Left forelimb (tissue), 1 donor: ENCODE measurements at places on chromosomes 13 and 19.

DNA sequence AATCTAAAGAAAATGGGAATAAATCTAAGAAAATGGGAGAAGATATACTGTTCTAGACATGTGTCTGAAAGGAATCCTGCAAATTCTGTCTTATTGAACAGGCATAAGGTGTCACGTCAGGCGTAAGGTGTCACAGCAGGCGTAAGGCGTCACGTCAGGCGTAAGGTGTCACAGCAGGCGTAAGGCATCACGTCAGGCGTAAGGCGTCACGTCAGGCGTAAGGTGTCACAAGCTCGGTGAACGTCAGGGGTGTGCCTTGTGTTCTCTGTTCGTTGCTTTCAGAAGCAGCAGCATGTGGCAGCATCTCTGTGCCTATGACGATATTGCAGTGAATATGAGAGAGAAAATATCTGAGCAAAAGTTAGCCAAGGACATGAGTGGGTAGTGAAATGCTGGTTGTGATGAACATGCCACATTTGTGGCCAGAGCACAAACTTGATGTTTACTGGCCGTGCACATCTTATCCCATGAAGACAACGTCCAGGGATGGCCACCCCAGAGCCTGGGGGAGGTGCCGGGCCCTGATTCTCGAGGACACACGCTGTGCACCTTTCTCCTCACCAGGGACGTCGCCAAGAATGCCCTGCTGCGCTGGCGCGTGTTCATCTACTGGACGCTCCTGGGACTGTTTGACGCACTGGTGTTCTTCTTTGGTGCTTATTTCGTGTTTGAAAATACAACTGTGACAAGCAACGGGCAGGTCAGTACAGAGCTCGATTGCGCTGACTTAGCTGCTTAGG is 107.0 kb upstream of the MCF2L start:
- no peak for DNase-seq

GRCh38 chr19:40567750-40568494 is 8.8 kb upstream of the SHKBP1 start:
- DNase-seq = no peak

GRCh38 chr13:39185326-39185725 is 147.1 kb downstream of the NHLRC3 start:
- no peak for DNase-seq

GRCh38 chr13:114129649-114130062 is 2.8 kb downstream of the RASA3 start:
- no peak for DNase-seq

GRCh38 chr13:113865427-113865826 is 1.6 kb upstream of the GAS6 start:
- no peak for DNase-seq

- no peak for DNase-seq
Observed at GRCh38 chr13:58950911-58951310, 1212.8 kb downstream of the DIAPH3 start.

DNA sequence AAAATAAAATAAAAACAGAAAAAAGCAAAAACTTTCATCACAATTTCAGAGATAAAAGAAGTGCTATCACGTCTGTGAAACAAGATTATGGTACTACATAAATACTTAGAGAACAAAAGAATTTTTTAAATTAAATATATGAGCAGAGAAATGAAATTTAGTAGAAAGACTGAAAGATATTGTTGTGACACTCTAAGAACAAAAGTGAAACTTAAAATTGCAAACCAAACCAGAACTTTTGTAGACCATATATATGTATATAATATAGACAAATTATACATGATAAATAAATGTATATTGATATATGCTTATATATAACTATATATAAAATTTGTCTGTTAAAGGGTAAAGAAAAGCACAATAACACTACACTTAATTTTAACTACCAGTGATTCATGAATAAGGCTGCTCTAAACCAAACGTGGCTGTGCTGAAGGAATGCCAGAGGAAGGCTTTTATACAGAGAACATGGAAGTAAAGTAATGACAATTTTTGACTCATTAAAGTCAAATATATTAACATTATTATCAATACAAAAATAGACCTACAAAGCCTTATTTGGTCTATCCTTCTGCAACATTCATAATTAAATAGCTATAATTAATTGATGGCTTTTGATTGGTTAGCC is 1516.7 kb upstream of the PCDH20 start:
- no peak for DNase-seq

- DNase-seq = peak; percentile 82
Observed at GRCh38 chr19:19490214-19490968, 25.0 kb downstream of the TSSK6 start.

- no peak for DNase-seq
Observed at GRCh38 chr19:55986487-55986886, at the start of gene NLRP5. Gene NLRP5 (plus strand): TSS chr19:55986775.

DNA sequence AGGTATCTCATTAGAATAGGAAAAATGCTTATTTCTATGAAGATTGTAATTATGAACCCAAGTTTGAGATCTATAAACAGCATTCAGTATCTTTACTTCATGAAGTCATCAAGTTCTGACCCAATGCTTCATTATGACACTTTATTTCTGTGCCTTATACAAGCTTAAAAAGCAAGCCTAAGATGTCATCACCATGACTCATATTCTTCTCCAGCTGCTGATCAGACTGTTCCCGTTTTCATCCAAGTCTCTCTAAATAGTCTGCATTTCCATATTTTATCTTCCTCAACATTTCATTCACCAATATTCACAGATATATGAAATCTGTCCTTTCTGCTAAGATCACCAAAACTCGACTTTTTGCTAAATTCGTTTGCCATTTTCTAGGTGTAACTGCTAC is 1247.2 kb upstream of the PRR20A start:
- DNase-seq = no peak
